CD4-positive, CD25-positive, alpha-beta regulatory T cell (primary cell): ENCODE measurements at places on chromosomes 11 and 22.

- no peak for DNase-seq
Measured at GRCh38 chr22:25712661-25713400, 29.2 kb upstream of the MYO18B start.

DNA sequence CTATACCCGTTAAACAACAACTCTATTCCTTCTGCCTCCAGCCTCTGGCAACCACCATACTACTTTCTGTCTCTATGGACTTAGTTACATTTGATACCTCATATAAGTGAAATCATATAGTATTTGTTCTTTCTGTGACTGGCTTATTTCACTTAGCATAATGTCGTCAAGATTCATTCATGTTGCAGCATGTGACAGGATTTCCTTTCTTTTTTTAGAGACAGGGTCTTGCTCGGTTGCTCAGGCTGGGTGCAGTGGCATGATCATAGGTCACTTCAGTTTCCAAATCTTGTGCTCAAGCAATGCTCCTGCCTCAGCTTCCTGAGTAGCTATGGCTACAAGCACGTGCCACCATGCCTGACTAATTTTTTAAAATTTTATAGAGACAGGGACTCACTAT is 29.4 kb upstream of the SORL1 start:
- peak; percentile 48 for DNase-seq

DNA sequence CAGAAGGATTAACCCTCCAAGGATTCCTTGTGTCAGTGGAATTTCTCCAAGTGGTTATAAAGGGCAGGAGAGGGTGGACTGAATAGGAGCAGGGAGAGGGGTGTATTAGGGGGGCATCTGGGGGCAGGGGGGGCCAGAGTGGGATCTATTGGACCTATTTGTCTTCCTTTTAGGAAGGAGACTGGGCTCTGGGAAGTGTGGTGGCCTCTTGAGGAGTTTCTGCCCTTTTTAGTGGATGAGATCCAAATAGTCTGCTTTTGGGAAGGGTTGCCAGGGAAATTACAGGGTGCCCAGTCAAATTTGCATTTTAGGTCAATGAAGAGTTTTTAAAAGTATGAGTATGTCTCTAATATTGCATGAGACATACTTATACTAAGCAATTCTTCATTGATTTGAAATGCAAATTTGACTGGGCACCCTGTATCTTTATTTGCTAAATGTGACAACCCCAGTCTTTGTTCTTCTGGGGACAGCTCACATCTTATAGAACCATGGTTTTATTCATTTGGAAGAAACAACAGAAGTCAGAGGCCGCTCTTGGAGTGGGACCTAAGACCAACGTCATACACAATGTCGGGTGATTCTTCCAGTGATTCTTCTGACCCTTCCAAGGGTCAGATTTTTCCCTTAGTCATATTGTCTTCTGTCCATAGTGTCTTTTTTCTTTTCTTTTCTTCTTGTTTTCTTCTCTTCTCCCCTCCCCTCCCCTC is 429 bp upstream of the SLC22A6 start:
- no peak for DNase-seq

DNA sequence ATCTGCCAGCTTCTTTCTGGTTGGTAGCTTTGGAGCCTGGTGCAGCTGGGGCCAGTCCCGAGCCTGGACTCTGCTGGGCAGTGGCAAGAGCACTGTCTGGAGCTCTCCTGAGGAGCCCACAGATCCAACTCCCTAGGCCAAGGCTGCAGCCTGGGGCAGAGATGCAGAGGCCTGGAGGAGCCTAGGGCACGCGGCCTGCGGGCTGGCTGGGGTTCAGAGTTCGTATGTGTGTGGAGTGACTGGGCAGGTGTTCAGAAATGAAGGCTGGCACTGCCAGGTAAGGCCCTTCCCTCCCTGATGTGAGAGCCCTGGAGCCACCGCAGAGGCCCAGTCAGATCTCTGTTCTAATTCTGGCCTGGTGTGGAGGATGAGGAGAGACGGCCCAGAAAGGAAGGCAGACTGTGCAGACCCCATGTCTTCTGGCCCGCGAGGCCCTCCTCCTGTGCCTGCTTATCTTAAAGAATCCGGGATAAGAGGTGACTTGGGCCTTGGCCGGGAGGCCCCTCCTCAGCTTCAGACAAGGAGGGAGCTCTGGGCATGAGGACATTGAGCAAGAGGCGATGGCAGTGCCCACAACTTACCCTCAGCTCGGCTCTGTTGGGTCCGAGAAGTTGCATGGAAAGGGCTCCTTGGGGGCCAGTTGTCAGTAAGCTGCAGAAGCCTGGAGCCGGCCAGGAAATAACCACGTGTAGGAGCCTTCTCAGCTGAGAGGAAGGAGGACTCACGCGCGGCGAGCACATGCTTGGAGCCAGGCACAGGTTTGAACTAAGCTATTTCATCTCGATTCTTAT is 62.2 kb upstream of the B3GAT1 start:
- DNase-seq: no peak

DNA sequence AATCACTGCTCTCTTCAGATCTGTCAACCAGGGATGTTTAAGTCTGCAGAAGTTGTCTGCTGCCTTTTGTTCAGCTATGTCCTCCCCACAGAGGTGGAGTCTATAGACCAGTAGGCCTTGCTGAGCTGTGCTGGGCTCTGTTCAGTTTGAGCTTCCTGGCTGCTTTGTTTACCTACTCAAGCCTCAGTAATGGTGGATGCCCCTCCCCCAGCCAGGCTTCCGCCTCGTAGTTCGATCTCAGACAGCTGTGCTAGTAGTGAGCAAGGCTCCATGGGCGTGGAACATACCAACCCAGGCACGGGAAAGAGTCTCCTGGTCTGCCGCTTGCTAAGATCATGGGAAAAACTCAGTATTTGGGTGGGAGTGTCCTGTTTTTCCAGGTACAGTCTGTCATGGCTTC is 27.6 kb upstream of the CASP12 start:
- no peak for DNase-seq

DNA sequence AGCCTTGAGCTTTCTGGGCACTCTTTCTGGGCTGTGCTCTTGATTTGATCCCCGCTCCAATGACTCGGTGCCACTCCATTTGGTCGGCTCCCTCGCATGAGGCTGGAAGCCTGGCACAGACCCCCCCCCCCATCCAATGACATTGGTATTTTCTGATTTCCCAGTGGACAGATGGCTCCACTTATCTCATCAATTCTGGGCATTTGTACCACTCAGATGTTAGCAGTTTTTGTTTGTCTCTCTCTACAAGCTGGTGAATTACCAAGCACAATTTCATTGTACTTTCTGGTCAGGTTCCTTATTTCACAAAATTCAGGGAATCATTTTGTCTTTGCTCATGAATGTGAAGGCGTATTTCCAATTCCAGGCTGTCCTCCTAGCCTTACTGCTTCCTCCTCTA is 9.1 kb downstream of the DNAL4 start:
- no peak for DNase-seq

DNA sequence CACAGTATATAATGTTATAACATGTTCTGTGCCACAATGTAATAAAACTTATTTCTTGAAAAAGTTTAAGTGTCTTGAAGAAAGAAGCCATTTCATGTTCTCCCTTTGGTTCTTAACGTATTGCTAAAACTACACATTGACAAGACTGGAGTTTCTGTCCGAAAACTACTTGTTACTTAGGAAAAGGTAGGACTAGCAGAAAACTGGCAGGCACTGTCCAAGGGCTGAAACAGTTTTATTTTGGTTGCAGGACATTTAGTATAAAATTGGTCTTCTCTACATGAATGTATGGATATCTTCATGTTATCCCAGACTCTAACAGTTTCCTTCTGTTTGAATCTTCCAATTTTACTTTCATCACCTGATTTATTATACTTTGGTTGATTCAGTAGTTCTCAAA is 1027.1 kb downstream of the LRRC4C start:
- DNase-seq: no peak

- DNase-seq: no peak
Measured at GRCh38 chr11:110878513-110878912, 166.3 kb upstream of the ARHGAP20 start.

DNA sequence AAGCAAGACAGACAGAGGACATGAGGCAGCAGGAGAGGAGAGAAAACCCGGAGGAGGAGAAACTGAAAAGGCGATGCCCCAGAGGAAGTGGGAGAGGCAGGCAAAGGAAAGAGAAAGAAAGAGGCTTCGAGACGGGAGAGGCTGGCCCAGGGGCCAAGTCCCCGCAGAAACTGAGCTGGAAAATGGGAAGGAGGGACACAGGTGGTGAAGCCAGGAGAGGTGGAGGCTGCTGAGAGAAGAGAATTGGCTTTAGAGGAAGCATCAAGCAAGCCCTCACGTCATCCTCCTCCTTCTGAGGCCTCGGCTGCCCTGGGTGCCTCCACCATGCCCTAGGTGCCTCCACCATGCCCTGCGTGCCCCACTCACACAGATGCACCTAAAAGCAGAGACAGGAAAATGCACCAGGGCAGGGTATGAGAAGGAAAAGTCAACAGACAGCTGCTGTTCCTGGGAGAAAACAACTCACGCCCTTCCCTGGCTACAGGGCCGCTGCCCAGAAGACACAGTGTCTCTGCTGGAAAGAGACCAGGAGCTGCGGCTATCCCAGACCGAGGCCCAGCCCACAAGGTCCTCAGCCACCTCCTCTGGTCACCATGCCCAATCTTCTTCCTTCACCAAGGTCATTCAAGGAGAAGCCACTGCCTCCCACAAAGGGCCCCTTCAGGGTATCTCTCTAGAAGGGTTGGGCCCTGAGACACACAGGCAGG is 14.3 kb downstream of the FXYD6 start:
- DNase-seq: no peak

- no peak for DNase-seq
Measured at GRCh38 chr22:39446239-39446721, 10.5 kb upstream of the MGAT3 start.

- peak; percentile 16 for DNase-seq
Measured at GRCh38 chr22:40094485-40094884, 83.2 kb upstream of the TNRC6B start.

- DNase-seq: no peak
Measured at GRCh38 chr11:65488273-65489034, 10.4 kb upstream of the MALAT1 start.

GRCh38 chr11:126334659-126335462 is 20.6 kb upstream of the ST3GAL4 start:
- DNase-seq: no peak

DNA sequence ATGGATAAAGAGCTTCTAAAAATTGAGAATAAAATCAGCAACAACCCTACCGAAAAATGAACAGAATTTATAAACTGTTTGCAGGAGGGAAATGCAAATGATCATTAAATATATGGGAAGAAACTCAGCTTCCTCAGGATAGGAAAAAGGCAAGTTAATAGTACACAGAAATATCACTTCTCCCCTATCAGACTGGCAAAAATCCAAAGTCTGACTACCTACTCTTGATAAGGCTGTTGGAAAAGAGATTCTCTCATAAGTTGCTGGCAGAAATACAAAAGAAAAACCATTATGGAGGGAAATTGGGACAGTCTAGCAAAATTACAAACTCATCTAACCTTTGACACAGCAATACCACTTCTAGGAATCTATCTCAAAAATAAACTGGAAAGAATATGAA is 100.9 kb upstream of the LDLRAD3 start:
- no peak for DNase-seq

- DNase-seq: peak; percentile 31
Measured at GRCh38 chr11:73531386-73531785, 66.5 kb downstream of the FAM168A start.

DNA sequence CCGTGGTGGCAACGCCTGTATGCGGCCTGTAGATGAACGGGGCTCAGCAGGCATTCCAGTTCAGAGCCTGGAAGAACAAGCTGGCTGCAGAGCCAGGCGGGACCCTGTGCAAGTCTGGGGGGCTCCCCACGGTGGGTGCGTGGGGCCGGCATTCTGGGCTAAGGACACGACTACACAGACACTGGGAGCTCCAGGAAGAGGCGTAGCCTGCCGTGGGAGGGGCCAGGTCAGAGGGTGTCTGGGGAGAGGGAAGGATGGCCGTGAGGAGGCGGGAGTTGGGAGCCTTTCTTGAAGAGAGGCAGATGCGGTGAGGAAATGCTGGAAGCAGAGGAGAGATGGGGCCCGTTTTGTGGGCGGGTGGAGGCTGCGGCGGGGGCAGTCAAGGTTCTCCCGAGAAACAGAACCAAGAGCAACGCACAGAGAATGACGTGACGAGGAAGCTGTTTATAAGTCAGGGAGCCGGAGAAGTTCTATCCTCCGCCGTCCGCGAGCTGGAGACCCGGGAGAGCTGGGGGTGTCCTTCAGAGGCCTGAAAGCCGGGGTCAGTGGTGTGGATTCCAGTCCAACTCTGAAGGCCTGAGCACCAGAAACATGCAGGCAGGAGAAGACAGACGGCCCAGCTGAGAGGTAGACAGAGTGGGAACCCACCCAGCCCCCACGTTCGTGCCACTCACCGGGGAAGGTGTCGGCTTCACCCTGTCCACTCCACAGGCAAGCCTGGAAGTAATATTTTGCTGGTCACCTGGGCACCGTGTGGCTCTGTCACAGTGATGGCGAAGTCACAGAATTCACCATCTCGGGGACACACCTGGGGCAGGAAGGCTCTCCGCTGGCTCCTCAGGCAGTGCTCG is 529.6 kb downstream of the BRD1 start:
- no peak for DNase-seq

GRCh38 chr11:41245704-41246398 is 213.6 kb downstream of the LRRC4C start:
- DNase-seq: no peak

GRCh38 chr11:68659158-68659921 is 25.0 kb upstream of the GAL start:
- DNase-seq: no peak

- no peak for DNase-seq
Measured at GRCh38 chr11:126197277-126197939, 14.0 kb downstream of the RPUSD4 start.

GRCh38 chr11:57742087-57742452 is 779 bp downstream of the SELENOH start:
- DNase-seq: no peak

GRCh38 chr22:46462726-46463371 is 74.6 kb downstream of the CELSR1 start:
- no peak for DNase-seq

GRCh38 chr11:35711173-35711910 is 48.8 kb downstream of the TRIM44 start:
- DNase-seq: no peak

DNA sequence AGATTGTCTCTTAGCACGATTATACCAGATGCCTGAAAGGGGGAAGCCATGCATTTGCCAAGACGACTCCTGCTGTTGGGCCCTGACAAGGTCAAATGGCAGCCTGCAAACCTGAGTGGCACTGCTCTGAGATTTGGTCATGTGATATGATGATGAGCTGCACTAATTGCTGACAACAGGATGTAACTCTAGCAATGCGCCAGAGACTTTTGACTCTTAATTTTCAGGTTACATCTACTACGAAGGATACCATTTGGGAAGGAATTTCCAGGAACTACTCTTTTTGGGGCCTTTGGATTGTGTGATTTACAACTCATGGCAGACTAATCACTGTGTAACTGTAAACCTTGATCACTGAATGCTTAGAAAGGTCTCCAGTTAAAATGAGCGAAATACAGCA is 13.1 kb downstream of the TREH start:
- DNase-seq: peak; percentile 57

DNA sequence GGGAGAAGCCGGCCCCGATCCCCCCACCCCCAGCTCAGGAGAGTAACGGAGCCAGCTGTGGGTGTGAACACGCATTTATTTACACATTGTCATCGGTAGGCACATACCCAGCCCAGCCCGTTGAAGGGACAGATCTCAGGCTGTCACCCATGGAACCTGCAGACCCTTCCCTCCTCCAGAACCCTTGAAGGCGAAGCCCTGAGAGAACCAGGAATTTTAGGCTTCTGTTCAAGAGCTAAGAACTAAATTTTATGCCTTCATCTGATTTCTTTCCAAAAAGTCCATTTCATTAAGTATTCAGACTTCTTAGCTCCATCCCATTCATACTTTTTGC is 379 bp upstream of the BRMS1 start:
- DNase-seq: no peak
